ENCODE measurements at places on chromosomes 6 and 20.
A peak's percentile ranks its signal among the peaks of the same experiment; 100 is the strongest.

- DNase-seq = no peak
Measured at GRCh38 chr6:89941763-89942497, 47.7 kb downstream of the GJA10 start.

DNA sequence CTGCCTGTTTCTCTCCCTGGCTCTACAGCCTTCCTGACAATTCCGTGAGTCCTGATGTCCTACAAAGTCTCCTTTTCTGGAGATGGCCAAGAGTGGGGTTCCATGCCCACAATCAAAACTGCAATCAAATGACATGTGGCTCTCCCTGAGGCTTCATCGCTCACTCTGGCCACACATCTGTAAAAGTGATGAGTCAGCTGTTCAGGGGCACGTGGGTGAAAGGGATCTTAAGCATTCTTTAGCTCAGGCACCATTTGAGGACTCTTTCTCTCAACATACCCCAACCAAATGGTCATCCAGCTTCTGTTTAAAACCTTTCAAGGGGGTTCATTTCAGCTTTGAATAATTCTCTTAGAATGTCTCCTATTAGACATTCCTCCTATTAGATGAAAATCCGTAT lies 42.3 kb upstream of the EYA2 start:
- no peak for DNase-seq

- no peak for DNase-seq
Measured at GRCh38 chr6:134680021-134680420, 269.9 kb downstream of the ALDH8A1 start.

DNA sequence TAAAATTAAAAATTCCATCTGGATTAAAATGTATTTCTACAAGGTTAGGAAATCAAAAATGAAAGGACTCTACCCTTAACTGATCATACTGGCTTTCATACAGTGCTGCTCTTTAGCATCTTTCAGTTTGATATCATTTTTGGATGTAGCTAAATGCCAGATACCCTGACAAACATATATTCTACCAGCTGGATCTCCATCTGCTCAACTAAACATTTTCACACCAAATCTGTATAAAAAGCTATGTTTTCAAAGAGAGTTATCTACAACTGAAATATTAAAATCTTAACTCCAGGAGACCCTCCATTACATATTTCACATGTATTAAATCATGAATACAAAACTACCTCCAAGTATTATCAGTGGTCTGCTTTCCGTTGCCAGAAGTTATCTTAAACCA lies 95.7 kb downstream of the EPHA7 start:
- DNase-seq = no peak

DNA sequence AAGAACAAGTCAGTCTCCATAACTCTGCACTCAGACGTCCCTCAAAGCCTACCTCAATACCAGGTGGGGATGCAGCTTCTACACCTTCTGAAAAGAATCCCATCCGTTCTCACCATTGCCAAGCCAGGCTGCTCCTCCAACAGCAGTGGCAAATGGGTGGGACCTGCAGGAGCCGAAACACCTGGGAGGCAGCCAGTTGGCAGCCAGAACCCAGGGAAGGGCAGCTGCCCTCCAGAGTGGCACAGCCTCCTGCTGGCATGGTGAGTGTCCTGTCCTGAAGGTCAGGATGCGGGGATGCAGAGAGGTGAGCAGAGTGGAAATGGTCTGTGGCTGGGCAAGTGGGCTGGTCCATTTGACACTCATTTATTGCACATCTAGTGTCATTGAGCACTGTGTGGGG lies 210.6 kb upstream of the CDH4 start:
- no peak for DNase-seq

DNA sequence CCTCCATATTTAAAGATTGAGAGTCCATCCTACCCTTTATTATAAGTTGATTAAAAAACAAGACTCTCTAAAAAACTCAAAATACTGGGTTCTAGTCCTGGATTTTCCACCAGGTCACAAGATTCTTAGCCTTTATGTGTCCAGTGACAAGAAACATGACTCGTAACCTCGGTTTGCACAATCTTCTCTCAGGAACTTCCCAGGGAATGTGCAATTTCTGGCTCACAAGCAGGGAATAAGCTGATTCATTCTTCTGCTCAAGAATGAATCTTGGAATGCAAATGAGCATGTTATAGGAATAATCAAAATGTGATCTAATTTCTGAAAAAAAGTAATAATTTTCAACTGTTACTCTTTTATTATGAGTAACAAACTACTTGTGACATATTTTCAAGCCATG lies 45.1 kb downstream of the OGFRL1 start:
- DNase-seq = no peak

- no peak for DNase-seq
Measured at GRCh38 chr6:121356575-121356974, 22.3 kb upstream of the TBC1D32 start.

DNA sequence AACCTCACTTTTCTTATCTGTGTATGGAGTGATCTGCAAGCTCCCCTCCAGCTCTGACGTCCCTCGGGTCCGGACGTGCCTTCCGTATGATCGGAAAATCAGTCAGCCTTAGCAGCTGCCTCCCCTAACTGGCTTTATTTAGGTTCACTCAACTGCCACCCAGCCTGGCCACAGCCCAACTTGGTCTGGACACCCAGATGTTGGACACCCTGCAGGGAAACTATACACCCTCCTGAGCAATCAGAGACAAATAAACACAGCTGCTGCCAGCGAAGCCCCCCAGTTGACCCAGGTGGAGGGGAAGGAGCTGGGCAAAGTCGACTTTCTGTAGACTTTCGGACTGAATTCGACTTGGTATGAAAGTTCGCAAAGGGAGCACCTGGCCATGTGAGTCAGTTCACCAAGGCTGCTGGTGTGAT lies 28.9 kb downstream of the TBC1D7 start:
- DNase-seq = no peak

DNA sequence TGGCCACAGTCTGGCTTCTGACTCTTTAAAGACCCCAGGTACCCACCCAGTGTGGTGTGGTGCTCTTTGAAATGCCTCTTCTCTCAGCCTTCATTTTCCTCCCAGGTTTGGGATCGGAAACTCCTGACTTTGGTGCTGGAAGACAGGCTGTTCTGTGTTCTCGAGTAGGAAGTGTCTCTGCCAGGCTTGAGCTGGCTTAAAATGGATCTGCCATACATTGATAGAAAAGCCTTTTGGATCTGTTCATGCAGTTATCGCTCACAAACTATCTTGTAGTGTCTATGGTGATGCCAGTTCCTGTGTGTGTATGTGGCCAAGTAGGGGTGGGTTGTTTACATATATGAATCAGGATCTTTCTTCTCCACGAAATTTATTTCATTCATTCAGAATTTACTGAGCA lies 307.3 kb upstream of the CHD6 start:
- DNase-seq = no peak

DNA sequence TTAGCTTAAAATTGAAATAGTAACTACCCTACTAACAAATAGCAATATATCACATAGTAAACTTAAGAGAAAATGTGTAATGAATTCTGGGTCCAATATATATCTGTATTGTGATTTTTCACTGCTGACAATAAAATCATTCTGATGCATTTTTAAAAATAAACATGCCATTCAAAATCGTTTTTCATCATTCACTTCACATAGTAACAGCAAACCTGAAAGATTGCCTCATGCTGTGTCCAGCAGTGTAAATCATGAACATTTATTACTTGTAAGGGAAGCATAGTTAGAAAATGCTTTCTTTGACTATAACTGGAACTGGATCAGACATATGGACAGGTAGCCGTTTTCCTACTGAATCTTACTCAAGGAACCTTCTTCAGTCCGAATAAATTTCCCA lies 446.1 kb downstream of the UTRN start:
- DNase-seq = no peak

DNA sequence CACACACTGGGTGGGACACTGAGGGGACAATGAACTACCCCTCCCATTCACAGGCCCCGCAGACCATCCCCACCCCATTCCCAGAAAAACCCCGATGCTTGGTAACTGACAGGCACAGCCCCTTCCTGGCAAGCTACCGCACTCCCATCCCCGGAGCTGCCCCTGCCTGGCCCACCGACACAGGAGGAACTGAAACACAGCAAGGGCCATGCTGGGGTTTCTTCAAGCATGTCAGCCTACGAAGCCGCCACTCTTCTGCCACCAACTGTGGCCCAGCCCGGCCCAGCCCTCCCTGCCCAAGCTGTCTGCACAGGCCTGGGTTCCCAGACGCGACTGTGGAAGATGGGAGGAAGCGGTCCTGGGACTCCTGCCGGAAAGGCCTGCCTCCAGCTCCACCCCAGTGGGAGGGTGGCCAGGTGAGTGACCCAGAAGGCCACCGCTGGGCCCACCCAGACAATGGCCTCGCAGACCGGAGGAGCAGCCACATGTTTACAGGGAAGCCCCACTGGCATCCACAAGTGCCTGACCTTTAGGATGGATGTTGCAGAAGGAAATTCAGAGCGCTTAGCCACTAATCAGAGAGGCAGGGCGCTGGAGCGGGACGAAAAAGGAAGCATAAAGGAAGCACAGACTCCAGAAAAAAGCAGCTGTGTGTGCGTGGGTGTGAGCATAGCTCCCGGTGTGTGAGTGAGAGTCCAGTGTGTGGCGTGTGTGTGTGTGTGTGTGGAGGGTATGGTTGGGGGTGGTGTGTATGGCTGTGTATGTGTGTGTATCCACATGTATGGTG lies 91.6 kb downstream of the PRND start:
- DNase-seq = no peak

- peak; percentile 51 for DNase-seq
Measured at GRCh38 chr6:33430991-33431879, 11.4 kb downstream of the SYNGAP1 start.

DNA sequence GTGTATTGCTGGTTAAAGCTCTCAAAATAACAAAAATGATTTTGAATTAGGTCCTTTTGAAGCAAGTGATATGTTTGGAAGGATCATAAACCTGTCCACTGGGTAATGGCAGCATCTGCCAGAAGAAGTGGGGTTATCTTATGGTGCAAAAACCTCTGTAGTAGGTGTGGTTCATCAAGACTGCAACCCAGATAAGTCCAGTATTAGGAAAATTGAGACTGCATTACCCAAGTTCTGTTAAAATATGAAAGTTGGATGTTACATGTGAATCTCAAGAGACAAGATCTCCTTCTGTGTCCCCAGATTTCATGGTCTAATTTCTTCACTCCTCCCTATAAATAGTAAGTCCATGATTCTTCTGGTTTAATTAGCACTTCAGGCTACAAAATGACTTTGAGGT lies 59.4 kb downstream of the RPRD1B start:
- DNase-seq = no peak

- DNase-seq = no peak
Measured at GRCh38 chr6:15255481-15255880, 9.6 kb downstream of the JARID2 start.

- no peak for DNase-seq
Measured at GRCh38 chr6:129672341-129672682, 37.7 kb downstream of the ARHGAP18 start.

- DNase-seq = no peak
Measured at GRCh38 chr20:58011947-58012610, 216.4 kb downstream of the ANKRD60 start.

DNA sequence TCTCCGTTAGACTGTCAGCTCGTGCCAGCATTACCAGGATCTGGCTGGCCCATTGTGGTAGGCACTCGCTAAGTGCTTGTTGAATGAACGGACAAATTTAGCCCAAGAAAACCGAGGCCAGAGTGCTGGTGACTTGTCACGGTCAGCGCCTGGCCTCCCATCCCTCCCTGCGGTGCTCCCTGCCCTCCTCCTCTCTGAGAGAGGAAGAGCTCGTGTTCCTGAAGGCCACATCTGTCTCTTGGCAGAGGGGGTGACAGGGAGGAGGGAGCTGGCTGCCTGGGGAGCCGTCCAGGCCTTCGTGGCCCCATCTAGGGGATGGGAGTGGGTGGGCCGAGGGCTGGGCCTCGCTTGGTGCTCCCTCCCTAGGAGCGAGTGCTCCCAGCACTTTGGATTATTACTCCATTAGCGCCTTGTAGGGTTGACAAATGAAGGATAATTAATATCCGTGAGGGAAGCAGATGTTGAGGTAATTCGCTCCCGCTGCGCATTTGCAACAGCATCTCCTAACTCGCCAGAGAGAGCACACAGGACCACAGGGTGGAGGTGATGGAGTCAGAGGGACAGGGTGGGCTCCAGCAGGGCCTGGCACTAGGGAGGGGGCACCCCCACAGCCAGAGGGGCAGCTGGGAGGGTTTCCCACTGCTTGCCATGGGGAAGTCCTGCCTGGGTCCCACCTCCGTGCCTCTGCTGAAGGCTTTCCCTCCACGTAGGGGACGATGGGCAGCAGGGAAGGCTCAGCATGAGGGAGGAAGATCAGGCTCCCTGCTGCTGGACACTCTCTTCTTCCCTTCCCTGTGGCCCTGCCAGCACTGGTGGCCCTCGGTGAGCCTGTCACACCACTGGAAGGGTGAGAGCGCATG lies 37.0 kb downstream of the VSTM2L start:
- no peak for DNase-seq

GRCh38 chr6:1131285-1132079 lies 180.4 kb upstream of the FOXQ1 start:
- DNase-seq = no peak

Measured in stimulated activated CD8-positive, alpha-beta memory T cell treated with anti-CD3 and anti-CD28 coated beads, Interleukin-7, amount 100 ng/mL, for 1 hour (primary cell).